Cardiac muscle cell (in vitro differentiated cells and primary cell): ENCODE measurements at places on chromosomes 3 and 15. TPM values are rescaled to one million over a fixed set of nuclear protein-coding genes. Genes with fewer than 3 reads are reported as not detected.

The KY gene
- 0.46 and 1.2 TPM in 2 replicates for total RNA-seq

The ALDH1A3 gene
- total RNA-seq: not detected in 2 replicates

The ENTPD3 gene
- total RNA-seq: 0.42 and 0.66 TPM in 2 replicates

The ECE2 gene
- not detected in 2 replicates for total RNA-seq

The SNTN gene
- total RNA-seq: 0.24 TPM in 1 of 2 replicates, not detected in the other

The GJD2 gene
- total RNA-seq: 0.45 and 0.56 TPM in 2 replicates

The CRELD1 gene
- 151 and 178 TPM in 2 replicates for total RNA-seq

The CACNA1D gene
- total RNA-seq: 66.7 and 159 TPM in 2 replicates

The CLDN11 gene
- 0.09 and 0.35 TPM in 2 replicates for total RNA-seq

The POLQ gene
- 3.0 and 7.1 TPM in 2 replicates for total RNA-seq

The RBP2 gene
- not detected in 2 replicates for total RNA-seq
